ENCODE measurements at places on chromosomes 1 and 21.

- peak; percentile 52 for DNase-seq
Observed at GRCh38 chr1:40877698-40878097, 15.5 kb upstream of the CITED4 start.

- DNase-seq, result no peak
Observed at GRCh38 chr21:26280148-26280547, 109.6 kb upstream of the APP start.

DNA sequence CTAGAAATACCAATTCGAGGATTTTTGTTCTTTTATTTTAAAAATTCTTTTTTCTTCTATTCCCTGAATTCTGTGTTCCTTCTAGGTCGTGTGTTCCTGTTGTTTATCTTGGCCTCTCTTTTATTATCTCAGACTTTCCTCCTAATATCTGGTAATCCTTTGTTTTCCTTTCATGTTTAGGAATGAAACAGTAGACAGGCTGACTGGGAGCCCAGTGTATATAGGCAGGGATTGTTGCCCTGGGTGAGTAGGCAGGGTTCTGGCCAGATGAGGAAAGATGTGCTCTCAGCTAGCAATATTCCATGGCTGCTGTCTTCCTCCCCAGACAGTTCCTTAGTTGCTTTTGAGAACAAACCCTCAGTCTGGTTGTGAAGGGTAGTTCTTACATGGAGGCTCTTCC lies 161.8 kb upstream of the PDE4B start:
- no peak for DNase-seq

DNA sequence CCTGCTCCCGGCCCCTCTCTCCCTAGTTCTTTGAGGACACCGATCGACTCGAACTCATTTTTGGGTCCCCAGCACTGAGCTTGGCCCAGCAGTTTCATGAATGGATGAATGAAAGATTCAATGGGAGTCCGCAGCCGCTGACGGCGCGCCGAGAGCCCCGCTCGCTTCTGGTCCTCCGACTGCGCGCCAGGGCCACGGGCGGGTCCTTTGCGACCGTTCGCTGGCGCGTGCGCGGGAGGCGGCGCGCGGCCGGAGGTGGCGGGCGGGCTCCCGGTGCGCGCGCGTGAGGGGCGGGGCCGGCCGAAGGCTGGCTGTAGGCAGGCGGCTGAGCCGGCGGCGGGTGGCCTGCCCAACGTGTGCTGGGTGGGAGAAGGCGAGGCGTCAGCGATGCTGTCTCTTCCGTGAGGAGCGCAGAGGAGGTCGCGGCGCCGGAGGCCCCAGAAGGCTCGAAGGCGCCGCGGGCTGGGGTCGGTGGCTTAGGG lies at the start of gene MAST2:
MAST2 (plus strand) TSS at position 314 of the 482 bp plus-strand sequence. CDS start 284 bp downstream, outside the sequence.
- DNase-seq, result peak; percentile 92

- DNase-seq, result no peak
Observed at GRCh38 chr1:97089173-97089572, 367.6 kb downstream of the PTBP2 start.

- no peak for DNase-seq
Observed at GRCh38 chr1:240524356-240525069, 87.4 kb downstream of the GREM2 start.
